Activated CD4-positive, alpha-beta T cell treated with anti-CD3 and anti-CD28 coated beads for 36 hours (primary cell): ENCODE measurements at places on chromosomes 3 and 15. TPM values are rescaled to one million over a fixed set of nuclear protein-coding genes. Genes with fewer than 3 reads are reported as not detected.

The SKOR1 gene
- total RNA-seq = 0.16 TPM

DNA sequence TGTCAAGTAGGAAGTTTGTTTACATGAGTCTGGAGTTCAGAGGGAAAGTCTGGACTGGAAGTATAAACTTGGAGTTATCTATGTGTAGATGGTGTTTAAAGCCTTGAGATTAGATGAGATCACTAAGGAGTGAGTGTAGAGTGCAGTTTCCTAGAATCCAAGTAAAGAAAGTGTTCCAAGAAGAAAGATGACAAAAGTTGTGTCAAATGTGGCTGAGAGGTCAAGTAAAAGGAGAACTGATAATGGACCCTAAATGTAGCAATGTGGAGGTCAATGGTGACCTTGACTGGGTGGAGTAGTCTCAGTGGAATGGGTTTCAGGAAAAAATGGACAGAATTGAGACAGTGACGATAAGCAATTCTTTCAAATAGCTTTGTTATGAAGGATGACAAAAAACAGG, 39.9 kb upstream of the ULK4 start:
- no peak overlapping the region for H3K27ac ChIP-seq
- no peak overlapping the region for H3K4me3 ChIP-seq
- DNase-seq = no peak

The FETUB gene
- not detected for total RNA-seq

DNA sequence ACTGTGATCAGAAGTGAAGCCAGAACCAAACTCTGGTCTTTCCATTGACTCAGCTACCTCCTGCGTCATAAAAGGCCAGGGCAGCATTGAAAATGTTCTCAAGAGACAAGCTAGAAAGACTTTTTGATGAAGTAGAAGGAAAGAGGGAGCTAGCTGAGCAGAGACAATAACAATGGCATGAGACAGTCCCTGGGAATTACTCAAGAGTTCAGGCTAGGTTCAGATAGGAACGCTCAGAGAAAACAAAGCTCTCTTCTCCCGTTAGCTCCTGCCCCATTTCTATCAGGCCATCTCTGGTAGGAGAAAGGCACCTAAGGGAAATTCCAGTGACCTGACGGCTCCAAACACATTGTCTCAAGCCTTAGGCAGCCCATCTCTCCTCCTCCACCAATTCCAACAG, 7.0 kb upstream of the OXTR start:
- H3K4me3 ChIP-seq = no peak overlapping the region

DNA sequence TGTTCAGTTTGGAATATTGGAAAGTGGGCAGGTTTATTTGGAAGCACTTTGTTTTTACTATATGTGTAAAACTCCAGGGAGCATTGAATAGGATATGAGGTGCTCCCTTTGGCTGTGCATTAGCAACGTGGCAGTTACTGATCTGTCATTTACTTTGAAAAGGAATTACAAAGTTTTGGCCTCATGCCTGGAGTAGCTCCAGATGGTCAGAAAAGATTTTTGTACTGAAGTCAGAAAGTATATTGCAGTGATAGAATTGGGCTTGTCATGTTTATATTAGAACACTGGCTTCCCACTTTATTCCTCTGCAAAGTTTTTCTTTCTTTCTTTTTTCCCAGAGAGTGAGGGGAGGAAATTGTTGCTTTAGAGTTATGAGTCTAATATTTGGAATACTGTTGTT, 26.1 kb downstream of the FNDC3B start:
- DNase-seq = no peak
- peaks cover 6% of the 10 kb centered on the region for H3K36me3 ChIP-seq
- no peak overlapping the region for H3K4me3 ChIP-seq
- no peaks in the 10 kb centered on the region for H3K27me3 ChIP-seq

The LSAMP gene
- not detected for total RNA-seq
